ENCODE measurements at places on chromosomes 5 and 9. TPM values are rescaled to one million over a fixed set of nuclear protein-coding genes. Genes with fewer than 3 reads are reported as not detected.

- DNase-seq: no peak
Observed at GRCh38 chr5:134413046-134413445, 1.4 kb upstream of the CDKN2AIPNL start.

DNA sequence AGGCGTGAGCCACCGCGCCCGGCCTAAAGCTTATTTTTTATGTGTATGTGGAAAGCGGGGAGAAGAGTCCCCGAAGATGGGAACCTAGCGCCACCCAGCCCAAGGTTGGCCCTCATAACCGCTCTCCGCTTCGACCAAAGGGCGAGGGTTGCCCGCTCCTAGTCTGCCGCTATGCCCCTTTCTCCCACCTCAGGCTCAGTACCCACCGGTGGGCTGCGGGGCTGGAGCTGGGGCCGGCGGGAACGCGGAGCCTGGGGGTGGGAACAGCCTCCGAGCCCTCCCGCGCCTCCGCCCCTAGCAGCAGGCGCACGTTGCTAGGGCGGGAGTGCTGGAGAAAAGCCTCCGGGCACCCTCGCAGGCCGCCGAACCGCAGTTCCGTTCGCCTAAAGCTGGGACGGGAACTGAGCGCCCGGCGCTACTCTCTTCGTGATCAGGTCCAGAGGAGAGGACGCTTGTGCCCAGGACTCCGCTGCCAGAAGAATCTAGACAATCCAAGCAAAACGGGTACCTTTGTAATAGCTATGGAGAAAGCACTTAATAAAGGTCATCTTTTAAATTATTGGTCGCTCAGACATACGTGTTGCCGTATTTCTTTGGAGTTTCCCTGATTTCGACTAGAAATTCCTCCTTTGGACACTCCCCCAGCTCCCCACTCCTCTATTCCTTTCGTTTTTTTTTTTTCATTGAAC lies at the start of gene WDR31:
Gene WDR31, minus strand, starts transcription at position 265 of the 689 bp plus-strand sequence. CDS start 8,253 bp downstream, outside the sequence.
- DNase-seq: peak; percentile 94

DNA sequence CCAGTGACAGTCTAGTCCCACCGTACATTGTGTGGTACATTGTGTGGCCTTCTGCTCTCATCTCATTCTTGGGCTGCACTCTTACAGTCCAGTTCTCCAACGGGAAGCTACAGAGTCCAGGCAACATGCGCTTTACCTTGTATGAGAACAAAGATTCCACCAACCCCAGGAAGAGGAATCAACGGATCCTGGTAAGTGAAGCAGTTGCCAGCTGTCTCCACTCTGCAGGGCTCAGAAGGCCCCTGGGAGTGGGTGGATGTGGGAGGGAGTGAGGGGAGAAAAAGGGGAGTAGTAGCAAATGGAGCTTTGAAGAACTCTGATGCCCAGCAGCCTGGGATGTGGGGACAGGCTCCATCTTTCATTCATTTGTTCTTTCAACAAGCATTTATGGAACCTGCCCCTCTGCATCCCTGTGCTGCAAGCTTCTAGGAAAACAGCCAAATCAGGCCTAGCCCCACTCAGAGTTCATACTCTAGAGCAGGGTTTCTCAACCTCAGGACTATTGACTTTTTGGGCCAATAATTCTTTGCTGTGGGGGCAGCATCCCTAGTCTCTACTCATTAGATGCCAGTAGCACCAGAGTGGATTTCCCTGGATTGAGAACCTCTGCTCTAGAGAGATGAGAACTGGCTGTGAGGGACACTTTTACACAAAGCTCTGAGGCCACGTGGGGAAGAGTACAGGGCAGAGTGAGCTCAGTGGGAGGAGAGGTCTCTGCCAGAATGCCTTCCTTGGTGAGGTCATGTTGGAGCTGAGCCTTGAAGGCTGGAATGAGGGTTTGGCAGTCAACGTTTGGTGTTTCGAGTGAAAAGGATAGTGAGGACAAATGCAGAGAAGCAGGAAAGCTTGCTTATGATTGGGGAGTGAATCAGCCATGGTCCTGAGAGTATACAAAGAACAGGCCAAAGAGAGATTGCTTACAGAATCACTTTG lies 1.1 kb downstream of the POLR1E start:
- no peak for DNase-seq

DNA sequence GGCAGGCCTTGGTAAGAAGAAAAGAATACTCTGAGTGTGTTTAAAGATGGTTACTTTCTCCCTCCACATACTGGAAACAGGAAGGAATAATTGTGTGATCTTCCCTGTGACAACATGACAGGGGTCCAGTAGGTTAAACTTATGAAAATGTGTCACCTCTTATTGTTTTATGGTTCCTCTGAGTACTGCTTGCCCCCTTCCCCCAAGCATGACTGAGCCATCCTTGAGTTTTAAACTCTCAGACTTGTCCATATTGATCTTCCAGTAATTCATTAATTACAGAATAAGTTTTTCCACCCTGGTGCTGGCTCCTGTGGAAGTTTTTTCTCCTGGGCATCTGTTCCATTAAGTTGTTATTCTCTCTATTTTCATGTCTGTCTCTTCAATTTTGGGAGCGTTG lies 95.8 kb downstream of the CNTLN start:
- no peak for DNase-seq

DNA sequence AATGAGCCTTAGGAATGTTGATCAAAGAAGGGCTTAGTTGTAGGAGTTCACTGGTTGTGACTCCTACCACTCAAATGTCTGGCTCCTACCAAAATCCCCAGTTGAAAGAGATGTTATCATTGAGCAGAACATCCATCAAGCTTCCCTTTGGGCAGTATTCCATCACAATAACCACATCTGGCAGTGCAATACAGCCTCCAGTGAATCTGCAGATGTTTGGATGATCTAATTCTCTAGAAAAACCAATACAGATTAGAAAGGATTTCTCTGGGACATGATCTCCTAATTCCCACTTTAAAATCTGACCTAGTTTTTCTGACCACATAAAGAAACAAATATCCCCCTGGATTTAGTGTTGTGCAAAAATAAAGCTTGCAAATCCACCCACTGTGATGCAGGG lies 81.6 kb downstream of the TMEM215 start:
- DNase-seq: no peak

DNA sequence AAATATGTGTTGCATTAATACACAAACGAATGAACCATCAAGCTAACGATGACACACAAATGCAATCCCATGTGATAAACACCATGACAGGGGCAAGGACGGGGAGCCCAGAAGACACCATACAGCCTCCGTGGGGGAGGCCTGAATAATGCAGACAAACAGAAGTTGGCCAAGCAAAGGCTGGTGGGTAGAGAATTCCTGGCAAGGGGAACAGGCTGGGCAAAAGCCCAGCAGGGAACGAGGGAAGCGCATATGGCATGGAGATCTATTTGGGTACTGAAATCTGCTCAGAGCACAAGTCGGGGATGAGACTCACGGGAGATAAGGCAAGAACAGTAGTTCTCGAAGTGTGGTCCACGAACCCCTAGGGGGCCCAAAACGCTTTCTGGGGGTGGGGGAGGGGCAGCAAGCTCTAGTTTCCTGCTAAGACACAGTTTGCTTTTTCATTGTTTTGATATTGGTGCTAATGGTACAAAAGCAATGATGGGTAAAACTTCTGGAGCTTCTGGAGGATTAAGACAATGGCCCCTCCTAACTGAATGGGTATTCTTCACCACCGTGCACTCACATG lies 42.9 kb upstream of the FBXW11 start:
- DNase-seq: no peak

DNA sequence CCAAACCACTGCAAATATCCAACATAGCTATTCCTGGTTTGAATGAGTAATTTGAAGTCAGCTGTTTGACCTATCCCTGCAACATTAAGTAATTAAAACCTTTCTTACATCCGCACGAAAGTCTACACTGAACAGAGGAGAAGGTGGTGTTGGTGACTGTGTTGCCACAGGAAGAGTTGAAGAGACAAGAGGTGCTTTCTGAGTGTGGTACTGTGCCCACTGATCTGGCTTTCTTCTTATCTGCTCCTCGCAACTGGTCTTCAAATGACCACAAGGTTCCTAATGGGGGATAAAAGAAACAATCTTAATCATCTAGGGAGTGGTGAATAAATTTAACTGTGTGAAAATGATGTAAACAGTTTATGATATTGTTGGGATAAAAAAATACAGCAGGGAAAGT lies 29.4 kb upstream of the PDCL start:
- no peak for DNase-seq

GRCh38 chr5:121979691-121980090 lies 17.9 kb downstream of the SRFBP1 start:
- no peak for DNase-seq

DNA sequence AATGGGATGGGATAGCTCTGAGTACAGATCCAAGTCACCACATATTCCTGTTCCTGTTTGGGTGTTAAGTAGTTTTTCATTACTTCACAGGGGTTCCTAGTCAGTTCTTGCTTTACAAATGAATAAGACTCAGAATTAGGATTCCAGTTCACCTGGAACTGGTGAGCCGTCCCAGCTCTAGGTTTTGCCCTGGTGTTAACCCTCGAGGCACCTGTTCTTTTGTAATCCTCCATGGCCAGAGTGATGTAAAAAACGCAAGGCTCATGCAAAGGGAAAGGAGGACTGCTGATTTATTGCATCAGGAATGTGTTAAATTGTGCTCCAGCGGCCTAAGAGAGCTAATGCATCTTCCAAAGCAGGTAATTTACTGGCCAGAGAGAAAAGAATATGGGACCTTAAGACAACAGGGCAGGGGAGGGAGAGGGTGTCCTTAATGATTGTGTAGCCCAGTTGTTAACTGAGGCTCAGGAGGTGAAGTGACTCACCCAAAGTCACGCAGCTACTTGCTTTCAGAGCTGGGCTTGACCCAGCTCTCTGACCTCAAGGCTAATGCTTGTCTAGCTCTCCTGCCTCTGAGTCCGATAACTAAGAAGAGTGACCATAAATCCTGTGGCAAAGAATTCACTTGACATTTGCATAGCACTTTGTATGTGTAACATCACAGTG lies 70.5 kb downstream of the DMRT2 start:
- peak; percentile 6 for DNase-seq

GRCh38 chr5:91288118-91288916 lies 94.8 kb downstream of the ARRDC3 start:
- no peak for DNase-seq

DNA sequence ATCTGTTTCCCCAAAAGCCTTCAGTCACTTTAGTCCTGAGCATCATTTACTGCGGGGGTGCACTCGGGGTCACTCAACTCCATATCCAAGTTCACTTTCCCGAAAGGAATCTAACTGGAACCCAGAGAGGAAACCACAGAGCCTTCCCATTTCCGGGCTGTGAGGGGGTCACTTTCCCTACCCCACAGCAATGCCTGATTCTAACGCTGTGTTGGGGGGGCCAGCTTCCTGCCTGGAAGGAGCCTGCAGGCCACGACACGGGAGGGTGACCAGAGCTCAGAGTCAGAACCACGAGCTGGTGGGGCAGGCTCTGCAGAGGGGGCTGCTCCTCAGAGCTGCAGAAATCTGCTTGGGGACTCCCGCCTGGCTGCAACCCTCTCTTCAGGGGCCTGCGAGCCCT lies 20.3 kb downstream of the BRD9 start:
- DNase-seq: no peak

DNA sequence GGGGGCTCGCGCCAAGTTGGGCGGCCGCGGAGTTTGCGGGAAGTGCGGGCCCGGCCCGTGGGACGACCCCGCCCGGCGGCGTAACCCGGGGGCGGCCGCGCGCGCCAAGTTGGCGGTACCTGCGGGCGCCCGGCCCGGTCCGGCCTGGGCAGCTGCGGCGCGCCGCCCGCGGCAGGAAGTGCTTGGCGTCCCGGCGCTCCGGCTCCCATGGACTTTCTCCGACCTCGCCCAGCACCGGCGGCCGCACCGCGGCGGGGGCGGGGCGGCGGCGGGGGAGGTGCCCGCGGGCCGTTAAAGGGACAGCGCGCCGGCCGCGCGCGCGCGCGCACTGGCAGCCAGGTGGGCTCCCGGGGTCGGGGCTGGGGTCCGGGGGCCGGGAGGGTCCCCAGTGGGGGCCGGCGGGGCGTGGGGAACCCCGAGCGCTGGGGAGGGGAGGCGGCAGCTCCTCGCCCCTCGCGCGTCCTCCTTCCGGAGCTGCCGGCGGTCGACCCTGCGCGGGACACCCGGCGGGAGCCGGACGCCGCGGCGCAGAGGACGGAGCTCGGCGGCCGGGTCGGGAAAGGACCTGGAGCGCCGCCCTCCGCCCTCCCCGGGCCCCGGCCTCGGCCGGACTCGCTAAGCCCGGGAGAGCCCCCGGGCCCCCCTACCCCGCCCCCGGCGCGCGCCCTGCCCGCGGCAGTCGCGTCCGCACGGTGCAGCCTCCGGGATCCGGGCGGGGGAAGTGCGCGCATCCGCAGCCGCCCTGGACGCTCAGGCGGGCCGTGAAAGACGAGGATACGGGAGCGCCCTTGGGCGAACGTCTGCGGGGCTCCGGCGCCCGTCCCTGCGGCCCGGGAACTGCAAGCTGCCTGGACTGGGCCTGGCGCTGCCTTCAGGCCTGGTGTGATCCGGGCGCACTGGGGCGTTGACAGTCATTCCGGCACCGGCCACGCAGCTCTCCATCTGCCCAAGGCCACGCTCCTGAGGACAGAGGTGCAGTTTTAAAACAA lies at the start of gene NACC2:
Gene NACC2, minus strand, starts transcription at position 220 of the 989 bp plus-strand sequence. CDS start 44,768 bp downstream, outside the sequence.
- no peak for DNase-seq

DNA sequence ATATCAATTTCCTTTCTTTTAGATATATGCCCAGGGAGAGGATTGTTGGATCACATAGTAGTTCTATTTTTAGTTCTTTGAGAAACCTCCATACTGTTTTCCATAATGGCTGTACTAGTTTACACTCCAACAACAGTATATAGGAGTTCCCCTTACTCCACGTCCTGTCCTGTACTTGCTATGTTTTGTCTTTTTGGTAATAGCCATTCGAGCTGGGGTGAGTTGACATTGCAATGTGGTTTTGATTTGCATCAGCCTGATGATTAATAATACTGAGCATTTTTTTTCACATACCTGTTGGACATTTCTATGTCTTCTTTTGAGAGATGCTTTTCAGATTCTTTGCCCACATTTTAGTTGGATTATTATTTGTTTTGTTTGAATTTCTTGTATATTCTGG lies 445.9 kb downstream of the NTRK2 start:
- no peak for DNase-seq

DNA sequence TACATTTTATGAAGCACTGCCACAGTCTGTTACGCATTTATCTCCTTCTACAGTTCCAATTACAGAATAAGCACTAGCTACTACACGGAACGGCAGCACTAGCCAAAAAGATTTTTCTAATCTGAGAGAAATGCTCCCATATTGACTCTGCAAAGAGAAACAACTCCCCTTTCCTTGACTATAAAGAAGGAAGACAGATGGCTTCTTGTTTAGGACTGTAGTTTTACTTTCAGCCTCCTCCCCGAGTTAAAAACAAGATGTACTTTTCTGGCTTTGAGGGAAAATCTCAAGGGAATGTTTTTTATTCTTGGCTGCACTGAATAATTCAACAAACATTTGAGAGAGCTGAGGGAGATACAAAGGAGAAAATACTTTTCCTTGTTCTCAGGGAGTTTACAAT lies 1.9 kb upstream of the SLC44A1 start:
- DNase-seq: peak; percentile 50

GRCh38 chr9:128899566-128900322 lies 17.8 kb downstream of the LRRC8A start:
- DNase-seq: no peak

- DNase-seq: no peak
Observed at GRCh38 chr5:74950836-74951515, 84.8 kb upstream of the FAM169A start.

The ANXA2R gene
- 4.6 TPM for total RNA-seq

The CACNA1B gene
- 0.03 TPM for total RNA-seq

The OR13C4 gene
- total RNA-seq: not detected

The GFI1B gene
- total RNA-seq: 0.28 TPM

The CTXN3 gene
- 0.35 TPM for total RNA-seq

The SLC6A7 gene
- not detected for total RNA-seq

The CCDC192 gene
- not detected for total RNA-seq

The LCP2 gene
- 48.8 TPM for total RNA-seq

The TLR4 gene
- 33.4 TPM for total RNA-seq

The ITK gene
- 14.0 TPM for total RNA-seq

The PAEP gene
- total RNA-seq: not detected
